ENCODE measurements at places on chromosomes 12 and 14. TPM values are rescaled to one million over a fixed set of nuclear protein-coding genes. Genes with fewer than 3 reads are reported as not detected.

DNA sequence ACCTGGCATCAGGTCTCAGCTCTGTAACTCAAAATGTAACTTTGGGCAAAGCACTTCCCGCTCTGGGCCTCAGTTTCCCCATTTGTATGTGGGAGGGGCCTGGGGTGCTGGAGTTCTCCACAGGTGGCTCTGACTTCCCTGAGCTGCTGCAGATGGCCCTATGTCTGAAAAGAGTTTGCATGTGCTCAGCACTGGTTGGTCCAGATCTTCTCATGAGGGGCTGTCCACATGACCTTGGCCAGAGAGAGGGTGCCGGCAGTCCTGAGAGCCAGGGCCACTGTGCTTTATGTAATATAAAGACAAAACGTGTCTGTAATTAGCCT lies 7.2 kb upstream of the CACNA2D4 start:
- no peak for DNase-seq

GRCh38 chr12:27627123-27627852 lies 69.0 kb upstream of the REP15 start:
- DNase-seq = no peak

DNA sequence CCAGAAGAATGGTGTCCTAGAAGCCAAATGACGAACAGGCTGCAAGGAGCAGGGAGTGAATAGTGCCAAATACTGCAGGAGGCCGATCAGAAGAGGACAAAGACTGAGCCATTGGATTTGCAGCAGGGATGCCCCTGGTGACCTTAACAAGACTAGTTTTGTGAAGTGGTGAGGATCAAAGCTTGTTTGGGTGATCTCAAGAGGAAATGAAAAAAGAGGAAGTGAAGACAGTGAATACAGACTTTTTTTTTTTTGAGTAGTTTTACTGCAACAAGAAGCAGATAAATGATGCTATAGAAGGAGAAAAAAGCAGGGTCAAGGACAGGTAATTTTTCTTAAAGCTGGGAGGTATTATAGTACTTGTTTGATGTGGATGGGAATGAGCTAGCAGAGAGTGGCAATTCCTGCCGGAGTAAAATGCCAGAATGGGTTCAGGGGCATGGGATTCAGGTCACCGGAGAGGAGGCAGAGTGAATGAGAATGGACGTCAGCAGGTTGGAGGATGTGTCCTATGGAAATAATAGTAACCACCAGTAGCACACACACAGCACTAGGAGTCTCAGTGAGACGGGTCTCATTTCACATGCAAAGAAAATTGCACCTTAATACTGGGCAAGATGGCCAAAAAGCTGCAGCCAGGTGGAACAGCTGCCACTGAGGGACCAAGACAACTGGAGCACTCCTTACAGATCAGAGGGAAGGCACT lies 345.8 kb upstream of the CCDC196 start:
- DNase-seq = no peak

GRCh38 chr14:53027041-53027440 lies 76.2 kb upstream of the FERMT2 start:
- no peak for DNase-seq

DNA sequence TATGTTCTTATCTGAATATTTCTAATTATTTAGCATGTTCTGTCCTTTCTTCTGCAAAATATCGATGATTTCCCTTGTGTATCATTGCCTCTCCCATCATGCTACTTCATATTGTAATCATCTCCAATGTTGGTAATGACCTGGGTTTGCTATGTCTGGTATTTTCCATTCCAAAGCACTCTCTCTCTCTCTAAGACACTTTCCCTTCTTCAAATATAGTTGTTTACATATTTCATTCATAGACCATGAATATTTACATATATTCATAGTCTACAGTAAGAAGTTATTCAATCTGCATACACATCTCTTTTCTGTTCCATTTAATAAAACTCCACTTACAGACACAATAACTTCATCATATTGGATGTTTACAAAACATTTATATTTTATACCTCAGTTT lies 1516.5 kb upstream of the FLRT2 start:
- DNase-seq = no peak

DNA sequence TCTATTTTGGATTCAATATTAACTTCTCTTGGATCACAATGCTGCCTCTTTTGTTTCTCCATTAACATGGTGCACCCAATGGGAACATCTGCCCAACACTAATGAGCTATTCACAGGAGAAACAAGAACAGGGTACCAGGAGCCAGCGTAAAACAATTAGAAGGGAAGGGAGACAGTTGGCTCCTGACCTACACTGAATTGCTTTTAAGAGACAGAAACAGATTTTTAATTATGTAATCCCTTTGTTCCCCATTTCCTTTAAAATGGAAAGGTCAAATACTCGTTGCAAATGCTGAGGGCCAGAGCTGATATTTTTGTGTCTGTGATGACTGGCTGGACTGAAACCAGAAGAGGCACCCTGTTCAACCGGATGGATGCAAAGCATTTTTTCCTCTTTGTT lies 108.3 kb downstream of the SEC23A start:
- DNase-seq = no peak

Gene PLEKHH1
- 0.97 TPM for total RNA-seq

Gene SPIC
- not detected for total RNA-seq

Gene AGAP2
- total RNA-seq = 0.89 TPM

Measured in SJSA1 (cell line).